ENCODE measurements at places on chromosomes 4 and X. TPM values are rescaled to one million over a fixed set of nuclear protein-coding genes. Genes with fewer than 3 reads are reported as not detected.

DNA sequence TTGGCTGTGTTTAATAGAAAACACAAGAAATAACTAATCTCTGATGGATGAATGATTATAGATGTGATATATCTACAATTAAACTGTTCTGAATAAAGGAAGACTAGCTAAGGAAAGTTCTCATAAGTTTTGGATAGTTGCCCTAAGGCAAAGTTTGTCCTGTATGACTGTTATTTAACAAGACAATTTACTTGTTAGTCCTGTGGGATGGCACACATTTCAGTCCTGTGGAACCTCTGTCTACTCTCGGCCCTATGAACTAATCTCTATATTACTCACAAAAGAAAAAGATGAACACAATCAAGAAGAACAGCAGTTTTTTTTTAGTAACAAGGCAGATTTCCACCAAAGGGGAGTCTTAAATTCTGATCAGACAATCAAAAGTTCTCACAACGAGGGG, 314.6 kb downstream of the CCSER1 start:
- no peak for DNase-seq

DNA sequence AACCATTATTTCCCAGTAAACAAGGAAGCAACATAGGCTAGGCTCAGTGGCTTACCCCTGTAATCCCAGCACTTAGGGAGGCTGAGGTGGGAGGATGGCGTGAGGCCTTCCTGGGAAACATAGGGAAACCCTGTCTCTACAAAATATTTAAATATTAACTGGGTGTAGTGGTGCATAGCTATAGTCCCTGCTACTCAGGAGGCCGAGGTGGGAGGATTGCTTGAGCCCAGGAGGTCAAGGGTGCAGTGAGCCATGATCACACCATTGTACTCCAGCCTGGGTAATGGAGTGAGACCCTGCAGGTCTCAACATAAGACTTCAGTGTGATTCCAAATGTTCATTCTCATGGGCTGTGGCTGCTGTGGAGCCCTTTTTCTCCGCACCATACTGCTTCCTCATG, 34.9 kb downstream of the FHDC1 start:
- no peak for DNase-seq

DNA sequence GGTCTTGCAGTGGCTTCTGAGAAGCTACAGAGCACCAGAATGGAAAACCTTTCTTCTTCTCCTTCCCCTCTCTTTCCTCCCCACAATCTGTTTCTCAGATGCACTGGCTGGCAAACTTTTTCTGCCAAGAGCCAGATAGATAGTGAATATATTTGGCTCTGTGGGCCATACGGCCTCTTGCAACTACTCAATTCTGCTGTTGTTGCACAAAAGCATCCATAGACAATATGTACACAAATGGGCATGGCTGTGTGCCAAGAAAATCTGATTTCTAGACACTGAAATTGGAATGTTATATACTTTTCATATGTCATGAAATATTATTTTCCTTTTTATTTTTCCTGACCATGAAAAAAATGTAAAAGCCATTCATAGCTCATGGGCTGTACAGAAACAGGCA, 3.1 kb downstream of the PHEX start:
- DNase-seq: no peak

DNA sequence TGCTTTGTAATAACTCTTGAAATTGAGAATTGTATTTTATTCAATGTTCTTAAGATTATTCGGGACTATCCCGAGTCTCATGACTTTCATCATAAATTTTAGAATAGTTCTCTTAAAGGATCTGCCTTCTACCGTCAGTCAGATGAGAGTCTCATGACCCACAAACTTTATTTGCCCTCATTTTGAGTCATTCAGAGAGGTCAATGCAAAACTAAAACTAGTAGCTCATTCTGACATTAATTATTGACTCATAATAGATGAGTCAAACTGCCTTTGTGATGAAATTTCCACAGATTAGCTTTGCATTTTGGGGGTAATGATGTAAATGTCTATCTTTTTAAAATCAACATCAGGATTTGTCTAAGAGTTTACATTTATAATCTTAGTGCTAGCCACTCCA, 1527.3 kb downstream of the TECRL start:
- DNase-seq: no peak

FRMD7 gene
- not detected for total RNA-seq

DNA sequence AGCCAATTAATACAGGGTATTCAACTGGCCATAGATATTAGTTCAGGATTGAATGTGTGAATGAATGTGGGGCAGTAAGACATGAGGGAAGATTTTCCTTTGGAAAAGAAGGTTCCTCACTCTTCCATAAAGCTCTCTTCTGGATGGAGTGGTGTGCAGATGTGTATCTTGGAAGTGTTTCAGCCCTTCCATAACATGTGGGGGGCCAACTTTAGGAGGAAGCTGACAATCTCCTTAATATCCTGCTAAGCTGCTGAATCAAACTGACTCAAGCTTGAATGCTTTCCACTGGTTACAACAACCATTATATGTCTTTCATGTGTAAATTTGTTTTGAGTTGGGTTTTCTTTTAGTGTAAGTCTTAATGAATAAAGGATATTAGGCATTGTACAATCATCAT, 40.3 kb downstream of the FANCB start:
- DNase-seq: no peak

PAGE1 gene
- not detected for total RNA-seq
